ENCODE measurements at places on chromosomes 2 and 18.

DNA sequence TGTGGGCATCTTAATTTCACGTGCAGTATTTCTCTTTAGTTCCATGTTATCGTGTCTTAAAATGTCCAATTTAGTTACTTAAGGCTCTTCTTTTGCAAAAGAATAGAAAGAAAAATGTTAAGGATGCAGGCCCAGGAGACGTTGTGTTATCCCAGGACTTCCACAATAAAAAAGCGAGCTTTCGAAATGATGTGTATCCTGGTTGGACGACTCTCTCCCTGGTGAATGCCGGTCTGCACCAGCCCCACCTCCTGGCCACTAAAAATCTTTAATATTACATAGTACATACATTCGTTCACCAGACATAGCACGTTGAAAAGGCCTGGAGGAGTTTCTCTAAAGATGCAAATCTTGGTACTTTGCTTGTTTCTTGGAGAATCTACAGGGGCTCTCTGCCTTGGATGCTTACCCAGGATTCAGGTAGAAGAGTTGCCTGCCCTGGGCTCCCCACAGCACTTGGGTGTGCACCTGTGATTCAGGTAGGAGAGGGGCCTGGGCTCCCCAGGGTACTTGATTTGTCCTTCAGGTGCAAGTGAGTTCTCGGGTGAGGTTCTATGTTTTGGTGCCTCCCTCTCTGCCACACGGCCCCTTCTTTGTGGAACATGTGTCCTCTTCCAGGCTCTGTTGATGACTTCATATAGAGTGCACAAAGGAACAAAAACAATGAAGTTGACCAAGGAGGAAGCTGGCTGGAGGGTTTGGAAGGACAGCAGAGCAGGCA is 26.6 kb downstream of the TWIST2 start:
- DNase-seq = no peak

DNA sequence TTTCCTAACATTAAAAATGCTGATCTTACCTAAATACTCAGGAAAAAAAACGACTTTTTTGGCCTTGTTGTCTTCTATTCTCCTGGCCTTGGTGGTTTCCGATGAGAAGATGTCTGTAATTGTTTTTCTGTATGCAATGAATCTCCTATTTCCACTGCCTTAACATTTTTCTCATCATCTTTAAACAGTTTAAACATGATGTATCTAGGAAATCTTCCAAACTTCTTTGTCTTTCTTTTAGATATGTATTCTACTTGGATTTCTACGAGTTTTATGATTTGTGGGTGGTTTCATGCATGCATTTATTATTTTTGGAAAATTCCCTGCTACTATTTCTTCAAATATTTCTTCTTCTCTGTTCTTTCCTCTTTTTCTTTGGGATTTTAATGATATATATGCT is 288.6 kb upstream of the GYPC start:
- no peak for DNase-seq

DNA sequence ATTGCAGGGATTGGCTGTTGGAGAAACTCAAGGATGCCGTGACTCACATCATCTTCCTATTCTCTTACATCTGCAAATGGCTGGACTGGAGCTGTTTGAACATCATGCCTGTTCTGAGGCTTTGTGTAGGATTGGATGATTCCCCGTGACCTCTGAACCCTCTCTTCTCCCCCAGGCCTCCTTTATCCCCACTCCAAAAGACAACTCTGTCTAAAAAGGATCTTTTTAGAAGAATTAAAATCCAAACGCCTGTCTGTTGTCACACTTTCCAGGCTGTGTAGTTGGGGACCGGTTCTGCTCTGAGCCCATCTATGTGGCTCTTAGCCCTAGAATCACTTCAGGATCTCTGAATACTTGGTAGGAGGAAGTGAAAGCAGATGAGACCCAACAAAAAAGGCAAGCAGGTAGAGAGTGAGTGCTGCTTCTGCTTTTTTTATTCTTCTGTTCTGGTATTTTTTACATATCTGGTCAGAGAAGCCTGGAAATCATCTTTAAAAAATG is 565 bp downstream of the SP140 start:
- DNase-seq = no peak

DNA sequence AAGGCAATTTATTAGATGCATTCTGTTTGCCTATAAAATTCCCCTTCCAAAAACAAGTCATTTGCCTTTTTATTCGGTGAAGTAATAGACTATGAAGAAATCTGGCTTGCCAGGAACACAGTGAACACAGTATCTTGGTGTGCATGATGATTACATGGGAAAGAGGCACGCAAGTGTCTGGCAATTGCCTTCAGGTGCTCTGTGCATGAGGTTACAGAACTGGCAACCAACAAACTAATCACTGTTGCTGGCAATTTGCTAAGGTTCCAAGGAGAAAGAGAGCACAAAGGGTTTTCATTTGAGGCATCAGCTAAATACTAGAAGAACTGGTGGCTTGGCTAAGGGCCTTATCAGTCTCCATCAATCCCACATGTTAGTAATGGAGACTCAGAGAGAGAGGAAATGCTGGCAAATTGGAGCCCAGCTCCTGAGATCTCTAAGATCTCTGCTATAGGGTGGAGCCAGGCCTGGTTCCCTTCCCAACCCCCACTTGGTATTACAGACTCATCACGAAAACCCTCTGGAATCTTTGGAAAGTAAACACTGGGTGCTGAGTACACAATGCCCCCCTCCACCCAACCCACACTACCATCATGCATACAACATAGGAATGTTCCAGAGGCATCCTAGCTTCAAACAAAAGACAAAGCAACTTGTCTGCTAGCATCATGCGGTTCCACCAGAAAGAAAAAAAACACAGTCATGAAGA is 10.4 kb downstream of the RNF152 start:
- no peak for DNase-seq
